Heart right ventricle (tissue), 16 donors: ENCODE measurements at places on chromosomes 13 and 19. TPM values are rescaled to one million over a fixed set of nuclear protein-coding genes. Genes with fewer than 3 reads are reported as not detected.

The CYP2A7 gene
- total RNA-seq, result not detected

DNA sequence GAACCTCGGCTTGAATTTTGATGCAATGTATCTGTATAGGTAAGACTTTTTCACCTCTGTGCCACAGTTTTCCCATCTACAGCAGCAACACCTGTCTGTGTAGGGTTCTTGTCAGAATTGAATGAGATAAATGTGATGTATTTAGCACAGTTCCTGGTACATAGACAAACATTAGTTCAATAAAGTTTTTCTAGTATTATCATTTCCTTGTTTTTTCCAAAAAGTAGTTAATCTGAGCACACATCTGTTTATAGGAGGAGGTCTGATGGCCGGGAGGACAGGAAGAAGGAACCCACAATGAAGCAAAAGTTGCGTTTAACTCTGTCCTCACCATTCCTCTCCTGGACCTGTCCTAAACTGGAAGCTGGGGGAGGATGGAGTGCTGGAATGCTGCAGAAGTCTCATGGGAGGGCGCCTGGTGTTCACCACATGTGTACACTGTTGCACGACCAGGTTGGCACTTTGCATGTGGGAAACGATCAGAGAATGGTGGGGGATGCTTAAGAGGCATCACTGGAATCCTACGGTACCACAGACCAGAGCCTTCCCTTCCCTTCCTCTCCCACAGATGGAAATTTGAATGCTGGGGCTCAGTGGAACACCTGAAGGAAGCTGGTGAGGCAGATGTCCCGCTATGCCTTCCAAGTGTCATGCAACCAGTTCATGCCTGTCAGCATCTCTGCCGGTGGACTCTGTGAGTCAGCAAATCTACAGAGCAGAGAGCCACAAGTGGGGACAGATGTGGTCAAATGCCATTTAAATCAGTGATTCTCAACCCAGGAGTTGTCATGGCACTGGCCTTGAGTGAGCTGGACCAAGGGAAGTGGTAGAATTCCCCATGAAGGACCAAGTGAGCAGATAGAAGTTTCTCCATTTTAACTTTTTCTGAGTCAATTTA, 315.6 kb downstream of the DLEU7 start:
- no peak for DNase-seq
- H3K27me3 ChIP-seq, result no peaks in the 10 kb centered on the region
- peaks cover 54% of the 10 kb centered on the region for H3K4me1 ChIP-seq
- H3K36me3 ChIP-seq, result no peaks in the 10 kb centered on the region
- H3K27ac ChIP-seq, result peak overlapping the region; percentile 77

- no peak overlapping the region for H3K4me3 ChIP-seq
- H3K4me1 ChIP-seq, result no peaks in the 10 kb centered on the region
- no peak for DNase-seq
- no peak overlapping the region for H3K27ac ChIP-seq
- H3K27me3 ChIP-seq, result peaks cover 10% of the 10 kb centered on the region
Observed at GRCh38 chr19:6710273-6711077, 10.0 kb downstream of the C3 start.

DNA sequence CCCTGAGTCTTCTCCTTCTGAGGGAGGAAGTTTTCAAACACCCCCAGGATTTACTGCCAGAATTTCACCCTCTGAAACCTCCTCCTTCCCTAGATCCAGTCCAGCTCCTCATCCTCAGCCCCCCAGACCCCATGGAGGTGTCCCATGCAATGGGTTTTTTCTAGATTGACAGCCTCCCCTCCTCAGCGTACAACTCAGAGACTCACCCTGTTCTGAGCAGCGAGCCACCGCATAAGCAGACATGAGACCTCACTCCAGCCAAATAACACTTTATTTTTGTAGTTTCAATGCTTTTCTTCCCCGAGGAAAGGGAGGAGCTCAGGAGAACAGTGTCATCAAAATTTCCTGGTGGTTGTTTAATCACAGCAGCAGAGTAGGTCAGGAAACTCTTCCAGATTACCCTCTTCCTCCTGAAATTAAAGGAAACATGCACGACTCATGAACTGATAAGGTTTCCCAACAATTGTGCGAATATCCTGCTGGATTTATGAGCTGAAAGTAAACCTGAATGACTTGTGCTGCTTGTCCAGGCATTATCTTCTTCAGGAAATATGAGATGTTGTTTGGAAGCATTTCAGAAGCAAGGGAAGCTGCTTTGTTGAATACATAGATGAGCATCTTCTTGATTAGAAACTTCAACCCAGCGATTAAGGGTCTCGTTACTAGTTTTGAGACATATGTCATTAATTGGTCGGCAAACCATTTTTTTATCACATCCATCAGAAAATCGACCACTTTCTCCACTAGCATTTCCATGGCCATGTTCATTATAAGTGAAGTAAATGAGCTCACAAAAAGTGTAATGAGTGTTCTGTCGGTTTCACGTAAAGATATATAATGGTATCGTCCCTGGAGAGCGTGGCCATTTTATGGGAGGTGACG, 36.2 kb downstream of the ERICH4 start:
- peaks cover 10% of the 10 kb centered on the region for H3K27me3 ChIP-seq
- H3K36me3 ChIP-seq, result no peaks in the 10 kb centered on the region
- DNase-seq, result no peak
- H3K4me1 ChIP-seq, result peaks cover 3% of the 10 kb centered on the region

GRCh38 chr19:29663861-29664752, 1.2 kb upstream of the PLEKHF1 start:
- peak overlapping the region; percentile 95 for H3K4me3 ChIP-seq
- peak overlapping the region; percentile 85 for H3K27ac ChIP-seq
- no peaks in the 10 kb centered on the region for H3K36me3 ChIP-seq

GRCh38 chr13:112210371-112210770, 143.4 kb downstream of the SOX1 start:
- H3K27ac ChIP-seq, result no peak overlapping the region
- no peak overlapping the region for H3K4me3 ChIP-seq
- peaks cover 6% of the 10 kb centered on the region for H3K4me1 ChIP-seq
- H3K27me3 ChIP-seq, result peaks cover 28% of the 10 kb centered on the region
- no peak for DNase-seq

GRCh38 chr13:28449826-28450773, 44.8 kb downstream of the FLT1 start:
- H3K36me3 ChIP-seq, result peaks cover 69% of the 10 kb centered on the region
- H3K4me3 ChIP-seq, result no peak overlapping the region
- DNase-seq, result no peak
- no peaks in the 10 kb centered on the region for H3K27me3 ChIP-seq
- no peak overlapping the region for H3K27ac ChIP-seq

The ZNF555 gene
- total RNA-seq, result 7.8 TPM

- no peak overlapping the region for H3K4me3 ChIP-seq
- H3K4me1 ChIP-seq, result no peaks in the 10 kb centered on the region
- H3K36me3 ChIP-seq, result no peaks in the 10 kb centered on the region
- DNase-seq, result no peak
- no peak overlapping the region for H3K27ac ChIP-seq
Observed at GRCh38 chr19:5171711-5172110, 168.9 kb downstream of the PTPRS start.

DNA sequence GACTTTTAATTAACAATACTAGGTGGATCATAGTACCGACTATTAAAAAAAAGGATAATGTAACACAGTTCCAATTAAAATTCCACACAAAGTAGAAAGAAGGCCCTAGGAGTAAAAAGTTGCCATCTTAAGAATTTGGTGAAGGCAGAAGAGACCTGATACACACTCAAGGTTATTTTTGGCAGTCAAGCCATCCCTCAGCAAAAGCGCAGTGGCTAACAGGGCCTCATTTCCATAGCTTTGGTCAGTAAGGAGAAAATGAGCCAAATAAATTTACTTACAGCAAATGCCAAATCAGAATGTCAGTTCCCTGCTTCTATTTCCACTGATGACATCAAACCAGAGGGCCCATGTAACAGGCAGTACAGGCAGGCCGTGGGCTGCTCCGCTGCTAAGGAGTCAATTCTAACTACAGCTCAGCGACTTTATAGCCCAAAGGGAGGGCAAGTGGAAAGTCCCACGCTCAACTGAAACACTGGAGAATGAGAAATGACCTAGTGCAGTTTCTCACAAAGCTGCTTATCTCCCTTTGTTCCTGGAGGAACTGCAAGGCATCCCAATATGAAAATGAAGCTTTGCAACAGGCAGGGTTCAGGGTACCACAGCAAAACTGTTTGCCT, 6.3 kb downstream of the ARGLU1 start:
- H3K27me3 ChIP-seq, result no peaks in the 10 kb centered on the region
- no peak overlapping the region for H3K4me3 ChIP-seq
- peak overlapping the region; percentile 61 for H3K27ac ChIP-seq

GRCh38 chr19:29952646-29953045, 10.6 kb downstream of the URI1 start:
- no peaks in the 10 kb centered on the region for H3K4me1 ChIP-seq
- no peak overlapping the region for H3K4me3 ChIP-seq
- DNase-seq, result no peak
- H3K27ac ChIP-seq, result no peak overlapping the region
- no peaks in the 10 kb centered on the region for H3K27me3 ChIP-seq
- H3K36me3 ChIP-seq, result no peaks in the 10 kb centered on the region

- peak overlapping the region; percentile 72 for H3K4me3 ChIP-seq
- peaks cover 20% of the 10 kb centered on the region for H3K4me1 ChIP-seq
- H3K27me3 ChIP-seq, result no peaks in the 10 kb centered on the region
Observed at GRCh38 chr19:53554804-53555203, 16.9 kb downstream of the ZNF331 start.

DNA sequence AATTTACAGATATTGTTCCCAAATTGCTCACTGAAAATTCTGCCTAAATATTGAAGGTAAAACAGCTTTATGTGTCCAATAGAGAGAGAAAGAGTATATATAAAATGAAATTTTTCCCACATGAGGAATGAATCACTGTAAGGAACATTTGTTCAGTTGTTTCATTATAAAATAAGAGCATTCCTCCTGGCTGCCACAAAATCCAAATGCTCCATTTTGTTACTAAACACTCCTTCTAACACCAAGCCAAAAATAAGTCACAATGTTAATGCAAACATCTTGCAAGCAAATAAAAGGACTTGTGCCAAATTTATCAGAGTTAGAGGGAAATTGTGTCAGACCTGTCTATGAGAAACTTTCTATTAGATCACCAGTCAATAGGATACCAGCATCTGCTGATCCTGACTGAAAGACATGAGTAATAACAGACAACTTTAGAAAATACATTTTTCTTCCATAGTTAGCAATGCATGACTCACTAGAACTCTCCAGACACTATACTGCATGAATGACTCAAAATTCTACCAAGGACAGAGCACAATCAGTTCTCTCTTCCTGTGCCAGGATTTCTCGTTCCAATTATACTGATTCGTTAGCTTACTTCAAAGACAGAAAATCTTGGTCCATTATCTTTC, 83.5 kb upstream of the FNDC3A start:
- H3K4me3 ChIP-seq, result no peak overlapping the region
- no peaks in the 10 kb centered on the region for H3K27me3 ChIP-seq
- no peaks in the 10 kb centered on the region for H3K36me3 ChIP-seq
